ENCODE measurements at places on chromosomes 3 and 15.

GRCh38 chr3:101423984-101424888 is 88.8 kb downstream of the SENP7 start:
- DNase-seq, result no peak

DNA sequence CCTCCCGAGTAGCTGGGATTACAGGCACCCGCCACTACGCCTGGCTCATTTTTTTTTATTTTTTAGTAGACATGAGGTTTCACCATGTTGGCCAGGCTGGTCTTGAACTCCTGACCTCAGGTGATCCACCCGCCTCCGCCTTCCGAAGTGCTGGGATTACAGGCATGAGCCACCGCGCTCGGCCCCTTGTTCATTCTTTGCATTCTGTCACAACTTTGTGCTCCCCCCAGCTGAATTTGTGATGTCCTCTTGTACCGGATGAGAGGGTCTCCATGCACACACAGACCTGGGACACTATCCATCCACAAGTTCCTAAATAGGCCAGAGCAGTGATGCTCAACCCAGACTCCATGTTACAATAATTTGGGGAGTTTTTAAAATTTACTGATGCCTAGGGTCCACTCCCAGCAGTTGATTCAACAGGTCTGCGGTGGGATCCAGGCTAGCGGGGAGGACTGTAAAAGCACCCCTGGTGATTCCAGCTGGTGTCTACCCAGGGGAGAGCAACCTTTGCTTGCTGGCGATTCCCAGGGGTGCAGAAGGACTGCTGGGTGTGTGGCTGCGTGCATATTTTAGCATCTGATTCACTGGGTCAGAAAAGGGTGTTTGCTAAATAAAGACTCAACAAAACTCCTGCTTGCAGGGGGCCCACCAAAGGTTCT is 1.0 kb downstream of the RASSF1 start:
- DNase-seq, result peak; percentile 69

GRCh38 chr15:48334260-48334659 is 3.0 kb downstream of the DUT start:
- peak; percentile 63 for DNase-seq

GRCh38 chr3:27978440-27978839 is 256.3 kb upstream of the EOMES start:
- peak; percentile 25 for DNase-seq

DNA sequence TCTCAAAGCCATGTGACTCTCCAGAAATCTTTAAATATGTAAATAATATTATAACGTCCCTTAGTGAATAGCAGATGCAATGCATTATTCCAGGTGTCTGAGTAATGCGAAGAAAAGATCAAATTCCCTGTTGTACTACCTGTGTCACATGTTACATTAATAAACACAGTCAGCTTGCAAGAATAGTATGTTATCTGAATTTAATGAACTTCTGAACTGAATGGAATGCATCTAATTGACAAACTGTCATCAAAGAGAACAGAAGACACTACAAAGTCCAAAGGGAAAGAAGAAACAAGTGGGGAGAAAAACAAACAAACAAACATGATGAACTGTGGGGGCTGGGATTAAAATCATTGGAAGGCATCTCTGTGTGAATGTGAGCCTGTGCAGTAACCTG is 508.8 kb downstream of the LPP start:
- DNase-seq, result no peak

- DNase-seq, result peak; percentile 59
These were observed 6.4 kb upstream of the ISL2 start for GRCh38 chr15:76330080-76330680.

DNA sequence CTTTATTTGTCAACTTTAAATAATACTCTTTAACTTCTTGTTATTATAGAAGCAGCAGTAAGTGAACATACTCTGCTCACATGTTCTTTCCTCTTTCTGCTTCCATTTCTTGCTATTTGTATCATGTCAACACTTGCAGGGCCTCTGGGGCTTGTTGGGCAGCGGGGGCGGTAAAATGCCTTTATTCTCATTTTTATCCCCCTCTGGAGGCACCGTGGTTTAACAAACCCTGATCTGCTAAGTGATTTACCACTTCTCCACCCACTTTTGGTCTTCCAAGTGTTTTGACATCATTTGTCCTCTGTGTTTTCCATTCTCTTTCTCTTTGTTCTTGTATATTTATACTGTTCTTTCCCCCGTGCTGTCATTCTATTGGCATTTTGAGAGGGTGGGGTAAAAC is 33.9 kb downstream of the SCN10A start:
- DNase-seq, result peak; percentile 49

- DNase-seq, result peak; percentile 12
These were observed 127.0 kb downstream of the TPRG1 start for GRCh38 chr3:189298469-189299375.

Measured in NB4 (cell line).